ENCODE measurements at places on chromosomes 7 and 10.
A peak's percentile ranks its signal among the peaks of the same experiment; 100 is the strongest.

DNA sequence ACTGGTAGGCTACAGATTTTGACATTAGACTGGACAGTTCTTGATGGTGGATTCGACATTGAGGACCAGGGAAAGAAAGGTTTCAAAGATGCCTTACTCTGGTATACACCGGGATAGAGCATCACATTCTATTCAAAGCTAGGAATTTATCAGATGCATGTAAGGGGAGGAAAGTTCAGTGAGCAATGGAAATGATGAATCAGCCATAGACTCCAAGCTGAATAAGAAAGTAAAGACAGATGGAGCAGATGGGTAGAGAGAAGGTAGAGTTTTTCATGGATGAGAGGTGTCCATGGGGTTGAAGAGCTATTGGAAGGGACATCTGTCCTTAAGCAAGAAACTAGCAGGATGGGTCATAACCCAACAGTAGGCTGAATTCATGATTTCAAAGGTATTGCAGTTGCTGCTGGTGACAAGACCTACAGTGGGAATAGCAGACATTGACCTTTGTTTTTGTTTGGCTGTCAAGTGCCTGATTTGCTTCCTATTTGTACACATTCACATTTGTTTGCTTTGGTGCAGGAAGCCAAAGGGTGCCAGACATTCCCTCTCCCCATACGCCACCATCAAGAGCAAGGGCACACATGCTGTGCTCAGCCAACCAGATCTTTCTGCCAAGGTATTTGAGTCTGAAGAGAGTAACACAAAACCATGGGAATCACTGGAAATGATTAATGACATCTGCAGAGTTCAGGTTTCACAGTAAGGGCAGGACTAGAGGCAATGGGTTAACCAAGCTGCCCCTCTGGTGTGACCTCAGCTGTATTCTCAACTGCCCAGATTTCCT, 8.6 kb upstream of the CACUL1 start:
- no peak for DNase-seq

DNA sequence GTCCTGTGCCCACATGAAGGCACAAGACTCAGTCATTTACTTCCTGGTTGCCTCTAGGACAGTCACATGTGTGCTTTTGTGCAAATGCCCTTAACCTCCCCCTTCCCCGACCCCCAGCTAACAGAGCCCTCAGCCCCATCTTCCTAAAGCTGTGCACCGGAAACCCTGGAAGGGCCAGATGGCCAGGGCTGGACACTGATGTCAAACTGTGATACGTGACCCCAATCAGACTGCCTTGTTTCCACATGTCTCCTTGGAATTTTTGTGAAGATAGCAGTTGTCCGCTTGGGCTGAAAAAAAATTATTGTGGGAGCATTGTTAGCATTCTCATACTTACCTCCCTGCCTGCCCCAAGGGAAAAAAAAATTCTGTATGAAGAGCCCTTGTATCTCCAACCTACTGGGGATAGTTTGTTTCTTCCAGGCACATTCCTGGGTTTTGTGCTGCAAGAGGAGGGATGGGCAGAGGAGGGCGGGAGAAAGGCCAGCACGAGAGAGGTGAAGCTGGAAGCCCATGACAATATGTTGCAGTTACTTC, 17.0 kb upstream of the ADAM12 start:
- no peak for DNase-seq

DNA sequence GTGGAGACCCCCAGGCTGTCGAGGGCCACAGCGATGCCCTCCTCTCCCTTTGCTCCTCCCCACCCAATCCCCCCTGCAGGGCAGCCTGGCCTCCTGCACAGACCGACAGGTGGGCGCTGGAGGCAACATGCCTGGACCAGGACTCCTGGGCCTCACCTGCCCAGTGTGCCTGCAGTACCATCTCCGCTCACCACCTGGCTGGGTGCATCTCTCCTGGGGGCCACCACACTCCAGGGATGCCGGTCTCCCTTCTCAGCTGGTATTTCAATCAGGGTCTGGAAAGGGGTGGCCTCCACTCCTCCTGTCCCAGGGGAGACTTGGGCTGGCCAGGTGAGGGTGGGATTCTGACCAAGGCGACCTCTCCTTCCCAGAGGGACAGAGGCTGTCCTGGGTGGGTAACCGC, 17.2 kb upstream of the CFAP46 start:
- no peak for DNase-seq

GRCh38 chr7:155964543-155964942, 152.3 kb upstream of the SHH start:
- DNase-seq = no peak

GRCh38 chr7:98618786-98619185, 1.7 kb downstream of the NPTX2 start:
- DNase-seq = no peak

- DNase-seq = peak; percentile 2
Observed at GRCh38 chr10:76303682-76304316, 872.4 kb downstream of the LRMDA start.

DNA sequence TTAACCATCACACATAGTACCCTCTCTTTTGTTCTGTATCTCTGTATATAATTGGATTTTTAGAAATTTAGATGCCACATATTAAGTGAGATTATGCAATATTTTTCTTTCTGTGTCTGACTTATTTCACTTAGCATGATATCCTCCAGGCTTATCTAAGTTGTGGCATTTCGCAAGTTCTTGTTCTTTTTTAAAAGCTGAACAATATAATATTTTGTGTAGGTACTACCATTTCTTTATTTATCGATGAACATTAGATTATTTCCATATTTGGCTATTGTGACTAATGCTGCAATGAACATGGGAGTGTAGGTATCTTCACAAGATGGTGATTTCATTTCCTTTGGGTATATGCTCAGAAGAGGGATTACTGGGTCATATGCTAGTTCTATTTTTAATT, 295.0 kb downstream of the SUGCT start:
- no peak for DNase-seq

GRCh38 chr7:46224363-46224762, 303.3 kb upstream of the IGFBP3 start:
- no peak for DNase-seq

DNA sequence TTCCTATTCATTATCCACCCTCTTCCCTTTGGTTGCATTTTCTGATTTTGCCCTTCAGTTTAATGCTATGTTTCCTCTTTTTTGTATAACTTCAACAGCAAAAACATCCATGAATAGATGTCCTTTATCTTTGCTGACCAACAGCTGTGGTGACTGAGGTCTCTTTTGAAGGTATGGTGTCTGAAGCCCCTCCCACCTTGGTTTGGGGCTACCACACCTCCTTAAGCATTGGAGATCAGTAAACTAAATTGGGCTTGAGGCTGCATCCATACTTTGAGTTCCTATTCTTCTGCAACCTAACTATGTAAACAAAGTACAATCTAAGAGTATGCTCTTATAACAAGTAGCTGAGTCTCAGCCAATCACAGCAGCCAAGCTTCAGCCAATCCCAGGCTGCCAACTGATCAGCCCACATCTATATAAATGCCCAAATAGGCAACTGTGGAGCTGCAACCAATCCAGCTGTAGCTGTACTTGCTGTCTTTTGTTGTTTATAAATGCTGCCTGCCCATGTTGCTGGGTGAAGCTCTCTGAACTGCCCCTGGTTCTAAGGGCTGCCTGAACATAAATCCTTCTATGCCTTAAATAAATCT, 69.4 kb upstream of the PDLIM1 start:
- DNase-seq = no peak

Data from activated T-cell treated with anti-CD3 and anti-CD28 coated beads for 48 hours (primary cell).